ENCODE measurements at places on chromosomes 7 and 10. TPM values are rescaled to one million over a fixed set of nuclear protein-coding genes. Genes with fewer than 3 reads are reported as not detected.
A peak's percentile ranks its signal among the peaks of the same experiment; 100 is the strongest.

DNA sequence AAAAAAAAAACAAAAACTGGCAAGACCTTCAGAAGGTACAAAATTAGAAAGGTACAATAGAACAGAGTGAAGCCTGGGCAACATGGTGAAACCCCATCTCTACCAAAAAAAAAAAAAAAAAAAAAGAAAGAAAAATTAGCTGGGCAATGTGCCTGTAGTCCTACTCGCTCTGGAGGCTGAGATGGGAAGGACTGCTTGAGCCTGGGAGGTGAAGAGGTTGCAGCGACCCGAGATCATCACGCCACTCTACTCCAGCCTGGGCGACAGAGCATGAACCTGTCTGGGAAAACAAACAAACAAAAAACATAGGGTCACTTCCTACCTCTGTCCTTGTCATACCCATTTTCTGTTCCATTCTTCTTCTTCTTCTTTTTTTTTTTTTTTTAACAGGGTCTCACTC, 45.6 kb upstream of the DLG5 start:
- no peak for DNase-seq

GRCh38 chr7:20831451-20831850, 44.8 kb upstream of the SP8 start:
- DNase-seq, result no peak

GRCh38 chr10:94546901-94547185, 1.3 kb downstream of the HELLS start:
- DNase-seq, result no peak

DNA sequence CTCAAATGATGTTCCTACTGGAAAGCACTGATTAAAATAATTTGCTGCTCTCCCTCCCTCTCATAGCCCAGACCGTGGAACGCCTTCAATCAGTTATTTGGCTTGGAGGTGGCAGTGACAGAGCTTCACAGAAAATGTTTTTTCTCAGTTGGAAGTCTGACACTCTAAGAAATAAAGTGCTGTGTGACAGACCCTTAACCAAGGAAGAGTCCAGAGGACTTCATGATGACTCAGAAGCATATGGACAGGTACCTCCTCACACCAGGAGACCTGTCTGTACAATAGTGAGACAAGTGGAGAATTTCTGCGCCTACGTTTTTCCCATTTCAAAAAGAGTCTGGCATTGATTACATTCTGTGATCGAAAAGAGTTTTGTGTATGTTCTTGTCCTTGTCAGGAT, 295.5 kb downstream of the DOCK4 start:
- no peak for DNase-seq

DNA sequence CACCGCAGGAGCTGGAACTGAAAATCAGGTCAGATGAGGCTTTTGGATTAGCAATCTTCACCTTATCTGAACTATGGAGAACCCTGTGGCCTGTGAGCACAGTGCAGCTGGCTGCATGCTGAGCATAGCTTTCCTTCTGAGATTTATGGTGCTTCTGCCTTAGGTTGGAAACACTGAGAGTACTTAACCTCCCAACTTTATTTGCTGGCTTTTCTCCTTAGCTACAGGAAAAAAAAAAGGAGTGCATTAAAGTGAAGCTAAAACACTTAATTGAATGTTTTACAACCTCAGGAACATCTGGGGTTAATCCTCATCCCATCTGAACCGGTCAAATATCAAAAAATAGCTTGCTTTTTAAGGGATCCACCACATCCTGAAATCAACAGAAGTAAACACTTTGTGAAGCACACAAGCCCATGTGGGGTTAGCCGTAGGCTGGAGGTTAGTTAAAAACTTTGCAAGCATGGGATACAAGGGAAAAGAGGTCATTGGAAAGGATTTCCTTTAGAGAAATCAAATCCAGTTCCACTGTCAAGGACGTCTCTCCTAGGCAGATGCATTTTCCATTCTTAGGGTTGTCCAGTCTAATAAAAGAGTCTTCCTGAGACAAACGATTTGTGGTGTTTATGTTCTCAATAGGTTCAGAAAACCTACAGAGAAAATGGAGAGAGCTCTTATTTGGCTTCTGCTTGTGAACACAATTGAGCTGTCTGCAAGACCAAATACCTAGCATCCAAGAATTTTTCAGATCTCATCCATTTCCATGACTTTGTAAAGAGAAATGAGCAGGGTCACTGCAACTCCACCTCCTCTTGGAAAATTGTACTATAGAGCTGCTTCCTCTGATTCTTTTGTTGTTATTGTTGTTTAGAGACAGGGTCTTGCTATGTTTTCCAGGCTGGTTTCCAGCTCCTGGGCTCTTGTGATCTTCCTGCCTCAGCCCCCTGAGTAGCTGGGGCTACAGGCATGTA, 470.4 kb upstream of the IGFBP3 start:
- DNase-seq, result no peak

GRCh38 chr10:5549462-5550249, 24.9 kb downstream of the CALML3 start:
- no peak for DNase-seq

GRCh38 chr10:53697038-53697437, 924.5 kb upstream of the MBL2 start:
- DNase-seq, result no peak

GRCh38 chr7:74544706-74545469, 91.2 kb downstream of the GTF2IRD1 start:
- DNase-seq, result peak; percentile 56

- no peak for DNase-seq
Observed at GRCh38 chr7:100044718-100045117, 4.9 kb upstream of the ZSCAN21 start.

- no peak for DNase-seq
Observed at GRCh38 chr7:100884736-100885439, 4.6 kb downstream of the UFSP1 start.

- DNase-seq, result peak; percentile 13
Observed at GRCh38 chr7:50557099-50557498, 8.1 kb downstream of the DDC start.

- DNase-seq, result peak; percentile 78
Observed at GRCh38 chr7:6272481-6273323, at the start of gene CYTH3. Gene CYTH3, minus strand, starts transcription at chr7:6272624. Its CDS starts 117 bp downstream, at chr7:6272507.

GRCh38 chr7:47225387-47226131, 356.4 kb downstream of the TNS3 start:
- DNase-seq, result peak; percentile 40

DNA sequence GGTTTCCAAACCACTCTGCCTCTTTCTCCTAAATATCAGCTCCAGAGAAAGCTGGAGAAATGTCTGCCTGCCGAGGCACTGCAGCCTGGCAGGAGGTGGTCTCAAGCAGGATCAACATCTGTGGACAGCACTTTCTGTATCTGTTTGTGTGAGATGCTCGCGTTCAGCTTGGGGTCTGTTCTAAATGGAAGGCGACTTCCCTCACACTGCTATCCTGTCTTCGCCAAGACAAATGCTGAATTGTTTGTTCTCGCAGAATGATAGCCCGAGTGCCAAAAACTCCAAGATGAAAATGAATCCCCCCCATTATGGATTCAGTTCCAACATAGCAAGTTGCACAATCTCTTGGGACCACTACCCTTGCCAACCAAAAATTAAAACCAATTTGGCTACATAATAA, 72.2 kb upstream of the PALS2 start:
- DNase-seq, result no peak

GRCh38 chr7:68684246-68684839, 913.9 kb upstream of the AUTS2 start:
- DNase-seq, result no peak

DNA sequence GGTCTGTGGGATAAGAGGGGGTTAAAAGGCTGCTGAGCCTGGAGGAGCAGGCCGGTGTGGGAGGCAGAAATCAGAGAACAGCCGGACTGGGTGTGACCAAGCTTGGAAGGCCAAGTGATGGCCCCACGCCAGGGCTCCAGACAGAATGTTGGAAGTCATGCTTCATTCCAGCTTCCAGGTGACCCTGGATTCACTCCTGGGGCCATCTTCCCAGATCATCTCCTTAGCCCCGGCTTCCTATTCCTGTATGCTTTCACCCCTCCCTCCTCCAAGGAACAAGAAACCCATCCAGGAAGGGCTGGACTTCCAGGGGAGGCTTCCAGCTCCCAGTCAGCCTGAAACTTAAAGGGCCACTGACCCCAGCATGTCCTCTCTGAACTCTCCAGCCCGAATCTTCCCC, 1.0 kb downstream of the INMT start:
- peak; percentile 48 for DNase-seq

- no peak for DNase-seq
Observed at GRCh38 chr7:130741331-130741995, 7.5 kb upstream of the KLF14 start.

- DNase-seq, result no peak
Observed at GRCh38 chr10:7409045-7409731, 1.6 kb downstream of the SFMBT2 start.

- DNase-seq, result peak; percentile 92
Observed at GRCh38 chr10:23095404-23095965, at the start of gene MSRB2. Gene MSRB2, plus strand, starts transcription at chr10:23095579. Its CDS starts 30 bp downstream, at chr10:23095609.

GRCh38 chr10:71271662-71272055, 47.4 kb upstream of the SLC29A3 start:
- no peak for DNase-seq

DNA sequence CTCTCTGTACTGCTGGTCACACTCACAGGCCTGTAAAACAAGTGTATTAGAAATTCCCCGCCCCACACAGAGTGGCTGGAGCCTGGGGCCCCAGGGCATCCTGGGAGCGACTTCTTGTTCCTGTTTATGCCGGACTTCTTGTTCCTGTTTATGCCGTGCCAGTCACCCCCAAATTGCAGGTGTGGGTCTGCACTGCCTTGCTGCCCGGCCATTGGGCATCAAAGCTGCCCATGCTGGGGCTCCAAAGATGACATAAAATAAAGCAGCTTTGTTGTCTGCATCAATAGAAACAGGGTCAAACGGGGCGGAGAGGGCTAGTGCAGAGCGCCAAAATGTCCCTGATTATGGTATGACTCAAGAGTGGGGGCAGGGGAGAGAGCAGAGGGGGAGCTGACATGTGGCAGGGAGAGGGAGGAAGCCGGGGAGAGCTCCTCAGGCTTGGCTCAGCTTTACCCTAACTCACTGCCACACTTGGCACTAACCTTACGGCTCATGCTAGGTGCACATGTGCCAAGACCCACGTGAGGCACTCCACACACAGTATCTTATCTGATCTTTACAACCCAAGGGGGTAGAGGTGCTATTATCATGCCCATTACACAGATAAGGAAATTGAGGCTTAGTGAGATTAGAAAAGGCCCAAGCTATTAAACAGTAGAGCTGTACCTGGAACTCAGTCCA, 98.4 kb downstream of the PIP4K2A start:
- DNase-seq, result peak; percentile 76

GRCh38 chr10:116722736-116723427, 19.5 kb downstream of the HSPA12A start:
- DNase-seq, result no peak

GRCh38 chr7:156932006-156932405, 17.5 kb upstream of the NOM1 start:
- DNase-seq, result peak; percentile 49

GRCh38 chr7:24757353-24758275, at the start of gene GSDME:
Gene GSDME, minus strand, starts transcription at chr7:24757464. Its CDS starts 7,690 bp downstream, at chr7:24749774.
- DNase-seq, result peak; percentile 75

DNA sequence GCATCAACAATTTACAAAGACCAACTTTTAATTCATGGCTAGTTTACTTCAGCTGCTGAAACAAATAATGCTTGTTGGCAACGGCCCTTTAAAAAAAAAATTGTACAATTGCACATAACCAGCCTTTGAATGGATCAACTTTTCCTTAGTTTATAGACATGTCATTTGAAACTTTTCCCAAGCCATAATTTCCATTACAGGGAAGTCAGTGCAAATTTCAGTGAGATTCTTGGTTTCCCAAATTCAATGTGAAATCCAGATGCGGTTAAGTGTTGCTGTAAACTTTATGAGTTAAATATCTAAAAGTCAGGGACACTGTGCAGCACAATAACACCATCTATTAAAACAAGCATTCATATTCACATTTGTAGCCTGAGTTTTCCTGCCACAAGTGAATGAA, 182.2 kb downstream of the JAZF1 start:
- no peak for DNase-seq

- DNase-seq, result no peak
Observed at GRCh38 chr10:70317272-70317942, 33.6 kb upstream of the NPFFR1 start.

DNA sequence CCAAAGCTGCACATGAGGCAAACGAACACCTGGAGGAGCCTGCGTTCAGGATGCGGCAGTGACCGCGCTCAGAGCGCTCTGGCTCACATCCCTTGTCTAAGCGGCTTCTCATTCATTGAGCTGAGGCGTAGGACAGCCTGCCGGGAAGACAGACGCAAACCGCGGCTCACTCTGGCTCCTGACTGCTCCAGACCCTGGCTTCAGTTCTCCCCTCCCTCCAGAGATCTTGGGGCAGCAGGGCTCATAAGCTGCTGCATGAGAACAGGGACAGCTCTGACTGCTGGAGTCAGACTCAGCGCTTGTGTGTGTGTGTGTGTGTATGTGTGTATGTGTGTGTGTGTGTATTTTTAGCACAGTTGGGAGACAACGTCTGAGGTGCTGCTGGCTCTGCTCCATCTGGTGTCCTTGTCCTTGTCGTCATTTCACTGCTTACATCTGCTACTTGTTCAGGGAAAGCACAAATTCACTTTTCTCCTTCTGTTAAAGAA, 15.8 kb upstream of the LYZL2 start:
- DNase-seq, result peak; percentile 31

GRCh38 chr7:24608504-24608903, 35.3 kb downstream of the PALS2 start:
- no peak for DNase-seq

- DNase-seq, result no peak
Observed at GRCh38 chr7:30139836-30140384, 5.1 kb downstream of the MTURN start.

DNA sequence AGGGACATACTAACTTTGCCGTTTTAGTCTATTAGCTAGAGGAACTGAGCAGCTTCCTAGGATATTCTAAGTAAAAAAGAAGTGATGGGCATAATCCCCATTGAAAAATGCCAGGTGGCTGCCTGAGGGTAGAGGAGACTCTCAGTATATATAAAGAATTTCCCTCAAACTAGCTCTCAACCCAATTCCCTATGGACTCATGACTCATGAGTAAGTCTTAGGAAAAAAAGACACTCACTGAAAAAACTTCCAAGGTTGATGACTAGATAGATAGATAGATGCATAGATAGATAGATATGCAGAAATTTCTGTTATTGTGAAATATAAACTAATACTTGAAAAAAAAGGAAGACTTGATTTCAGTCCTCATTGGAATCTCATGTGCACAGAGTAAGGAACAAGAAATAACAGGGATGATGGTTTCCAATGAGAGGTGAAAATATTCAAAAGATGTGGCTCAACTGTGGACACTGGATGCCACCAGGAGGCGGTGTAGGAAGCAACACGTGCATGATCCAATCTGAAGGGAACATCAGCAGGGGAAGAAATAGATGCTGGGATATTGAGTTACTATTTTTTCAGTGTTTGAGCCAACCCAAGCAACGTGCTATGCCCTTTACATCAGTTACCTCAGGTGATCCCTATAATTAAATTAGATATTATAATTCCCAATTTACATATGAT, 711.0 kb upstream of the LRRTM3 start:
- peak; percentile 30 for DNase-seq

- DNase-seq, result no peak
Observed at GRCh38 chr7:50836646-50837045, 54.0 kb upstream of the GRB10 start.

Gene VENTX
- not detected for total RNA-seq

Gene BTBD16
- not detected for total RNA-seq

Gene CAMK2B
- total RNA-seq, result 0.06 TPM

Gene STAG3
- total RNA-seq, result 0.96 TPM

Gene SPOCK2
- 0.06 TPM for total RNA-seq

Gene CALHM1
- not detected for total RNA-seq

Gene BMI1
- 53.9 TPM for total RNA-seq

Gene CDK14
- 23.4 TPM for total RNA-seq

Gene PPP1R9A
- 0.51 TPM for total RNA-seq

Gene GJD4
- not detected for total RNA-seq

Gene SPDYE3
- not detected for total RNA-seq

Gene ANXA8L1
- total RNA-seq, result not detected

Measured in LHCN-M2 (cell line).